Fibroblast of skin of right quadriceps (primary cell): ENCODE measurements at places on chromosomes 13 and 19.

- no peak for DNase-seq
Observed at GRCh38 chr19:13957051-13957450, 4.7 kb downstream of the DCAF15 start.

- DNase-seq = no peak
Observed at GRCh38 chr19:40411958-40412499, 1.1 kb downstream of the PRX start.

- peak; percentile 51 for DNase-seq
Observed at GRCh38 chr19:13396250-13397080, 109.8 kb downstream of the CACNA1A start.

DNA sequence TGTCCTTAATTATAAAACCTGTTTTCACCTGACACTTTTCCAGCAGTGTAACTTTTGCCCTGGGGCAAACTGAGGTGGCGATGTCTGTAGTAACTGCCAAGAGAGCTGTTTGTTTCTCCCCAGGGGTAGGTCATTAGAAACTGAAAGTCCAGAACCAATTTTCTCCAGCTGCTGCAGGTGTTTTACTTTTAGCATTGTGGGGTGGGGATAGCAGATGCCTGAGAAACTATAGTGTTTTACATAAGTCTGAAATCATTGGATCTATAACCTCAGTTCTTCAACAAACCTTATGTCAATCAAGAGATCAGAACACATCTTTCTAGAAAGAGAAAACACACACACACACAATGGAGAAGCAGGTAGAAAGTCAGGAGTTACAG lies 92.7 kb downstream of the LHFPL6 start:
- DNase-seq = no peak

DNA sequence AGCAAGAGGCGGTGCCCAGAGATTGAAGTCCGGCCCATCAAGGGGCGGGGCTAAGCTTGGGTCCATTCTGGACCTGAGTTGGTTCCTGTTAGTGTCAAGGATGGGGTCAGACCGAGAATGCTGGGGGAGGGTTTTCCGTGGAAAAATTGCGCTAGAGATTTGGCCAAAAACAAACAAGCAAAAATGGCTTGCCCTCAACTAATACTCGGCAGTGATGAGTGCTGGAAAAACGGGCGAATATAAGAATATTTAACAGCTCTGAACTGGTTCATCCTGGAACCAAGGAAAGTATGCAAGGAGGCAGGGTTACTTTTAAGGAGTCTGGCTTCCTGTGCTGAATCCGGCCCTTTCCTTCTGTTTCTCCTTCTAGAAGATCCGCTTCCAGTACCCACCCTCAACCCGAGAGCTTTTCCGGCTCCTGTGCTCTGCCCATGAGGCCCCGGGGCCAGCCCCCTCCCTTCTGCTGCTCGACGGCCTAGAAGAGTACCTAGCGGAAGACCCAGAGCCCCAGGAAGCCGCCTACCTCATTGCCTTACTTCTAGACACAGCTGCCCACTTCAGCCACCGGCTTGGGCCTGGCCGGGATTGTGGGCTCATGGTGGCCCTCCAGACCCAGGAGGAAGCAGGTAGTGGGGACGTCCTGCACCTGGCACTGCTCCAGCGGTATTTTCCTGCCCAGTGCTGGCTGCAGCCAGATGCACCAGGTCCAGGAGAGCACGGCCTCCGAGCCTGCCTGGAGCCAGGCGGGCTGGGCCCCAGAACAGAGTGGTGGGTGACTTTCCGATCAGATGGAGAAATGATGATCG lies 880 bp downstream of the SWSAP1 start:
- no peak for DNase-seq

- DNase-seq = no peak
Observed at GRCh38 chr13:113946409-113947181, 27.3 kb downstream of the C13orf46 start.

GRCh38 chr19:16442386-16443276 lies 29.1 kb downstream of the EPS15L1 start:
- no peak for DNase-seq

DNA sequence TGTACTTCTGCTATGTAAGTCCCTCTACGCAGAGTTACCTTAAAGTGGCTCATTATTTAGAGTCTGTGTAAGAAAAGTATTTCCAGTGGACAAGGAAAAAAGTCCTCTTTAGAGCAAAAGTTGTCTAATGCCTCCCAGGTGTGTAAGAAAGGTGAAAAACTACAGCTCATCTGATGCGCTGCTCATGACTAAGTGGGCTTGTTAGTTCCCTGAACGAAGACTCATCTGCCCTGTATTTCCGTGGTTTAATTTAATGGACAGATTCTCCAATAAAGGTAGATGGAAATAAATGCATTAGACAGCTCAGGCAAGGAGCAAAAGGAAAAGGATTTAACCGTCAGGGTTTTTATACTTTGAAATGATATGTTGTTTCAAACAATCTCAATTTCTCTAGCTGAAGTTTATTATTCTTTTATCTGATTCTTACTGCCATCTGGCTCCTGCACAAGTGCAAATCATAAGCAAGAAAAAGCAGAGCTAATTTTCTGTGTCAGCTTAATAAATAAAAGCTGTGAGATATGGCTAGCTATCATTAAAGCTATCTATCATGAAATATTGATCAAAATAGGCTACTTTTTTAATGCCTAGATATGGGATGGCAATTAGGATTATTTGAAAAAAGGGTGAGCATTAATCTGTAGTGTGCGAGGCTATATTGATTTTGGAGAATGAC lies 73.7 kb upstream of the PCDH9 start:
- no peak for DNase-seq

DNA sequence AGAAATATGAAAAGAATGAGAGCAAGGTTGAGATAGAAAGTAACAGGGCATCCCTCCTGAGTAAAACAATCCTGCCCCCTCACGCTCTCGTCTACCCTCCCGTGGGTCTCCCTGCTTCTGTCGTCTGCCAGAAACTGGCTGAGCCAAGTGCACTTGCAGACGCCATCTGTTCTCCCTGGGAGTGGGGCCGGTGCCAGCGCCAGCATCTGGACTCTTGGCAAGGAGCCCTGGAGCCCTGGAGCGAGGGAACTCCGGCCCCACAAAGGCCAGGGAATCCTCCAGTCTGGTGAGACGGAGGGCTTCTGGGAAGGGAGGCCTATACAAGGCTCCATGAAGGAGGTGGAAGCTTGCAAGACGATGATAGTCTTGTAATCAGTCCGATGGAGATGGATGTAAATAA lies 2.3 kb upstream of the TMEM91 start:
- DNase-seq = peak; percentile 88

DNA sequence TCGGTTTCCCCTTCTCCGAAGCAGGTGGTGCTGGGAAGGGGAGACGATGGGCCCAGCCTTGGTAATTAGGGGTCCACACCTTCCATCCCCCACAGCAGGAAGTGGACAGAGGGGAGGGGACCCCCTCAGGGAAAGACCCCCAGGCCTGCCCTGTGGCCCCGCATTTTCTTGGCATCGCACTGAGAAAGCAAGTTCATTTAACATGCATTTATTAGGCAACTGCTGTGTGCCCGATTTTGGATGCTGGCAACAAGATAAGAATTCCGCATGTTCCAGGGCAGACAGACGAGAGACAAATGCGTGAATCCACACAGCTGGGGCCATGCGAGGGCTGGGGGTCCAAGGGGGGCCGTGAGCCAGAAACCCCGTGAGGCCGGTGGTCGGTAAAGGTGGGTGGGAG lies 28.4 kb downstream of the ARID3A start:
- DNase-seq = no peak

DNA sequence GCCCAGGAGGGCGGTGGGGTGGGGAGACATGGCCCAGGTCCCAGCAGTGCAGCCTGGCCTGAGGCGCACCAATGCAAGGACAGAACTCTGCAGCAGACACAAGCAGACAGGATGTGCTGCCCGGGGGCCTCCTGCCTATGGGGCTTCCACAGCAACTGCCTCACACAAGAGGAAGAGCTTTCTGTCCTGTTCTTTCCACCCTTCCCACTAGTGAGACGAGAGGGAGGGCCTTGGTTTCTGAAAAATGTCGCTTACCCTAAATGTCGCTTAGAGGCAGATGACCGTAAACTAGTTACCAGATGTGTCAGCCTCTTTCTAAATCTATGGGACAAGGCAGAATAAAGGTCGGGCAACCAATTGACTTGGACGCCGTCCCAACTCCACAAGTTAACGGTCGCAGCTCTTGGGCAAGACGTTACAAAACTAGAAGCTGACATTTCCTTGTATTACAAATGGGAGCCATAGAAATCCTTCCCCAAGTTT lies at the start of gene LAIR1:
Gene LAIR1, minus strand, starts transcription at position 157 of the 483 bp plus-strand sequence. Its CDS starts 127 bp downstream, at position 30.
- no peak for DNase-seq

GRCh38 chr13:61136093-61136492 lies 279.6 kb downstream of the PCDH20 start:
- peak; percentile 4 for DNase-seq

DNA sequence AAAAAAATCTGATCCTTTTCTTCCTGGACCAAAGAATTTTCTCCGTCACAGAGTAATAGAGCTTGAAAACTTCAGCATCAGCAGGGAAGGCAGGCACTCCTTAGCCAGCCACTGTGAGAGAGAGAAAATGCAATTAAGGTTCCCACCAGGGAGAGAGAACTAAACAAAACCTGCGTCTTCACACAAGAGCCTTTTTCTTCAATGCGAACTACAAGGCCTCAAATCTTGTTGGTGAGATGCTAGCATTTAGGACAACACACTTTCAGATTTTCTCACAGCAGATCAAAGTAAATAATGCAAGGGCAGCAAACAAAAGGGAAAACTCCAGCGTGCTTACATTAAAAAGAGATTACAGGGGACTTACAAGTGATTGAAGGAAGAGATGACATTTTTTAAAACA lies 80.1 kb downstream of the DACH1 start:
- DNase-seq = no peak
